Tongue (tissue), 3 donors: ENCODE measurements at places on chromosomes 5 and 9. TPM values are rescaled to one million over a fixed set of nuclear protein-coding genes. Genes with fewer than 3 reads are reported as not detected.

The ARAP3 gene
- total RNA-seq = 10.9 TPM

The PCDHGA2 gene
- total RNA-seq = 3.7 TPM

The NR5A1 gene
- not detected for total RNA-seq

The MTX3 gene
- 24.8 TPM for total RNA-seq

The SLC6A19 gene
- not detected for total RNA-seq

The SLC25A2 gene
- not detected for total RNA-seq

The OBP2B gene
- total RNA-seq = not detected

The CD72 gene
- total RNA-seq = 1.7 TPM

The CSF1R gene
- total RNA-seq = 21.6 TPM

The CSF2 gene
- not detected for total RNA-seq

The NEUROG1 gene
- not detected for total RNA-seq

DNA sequence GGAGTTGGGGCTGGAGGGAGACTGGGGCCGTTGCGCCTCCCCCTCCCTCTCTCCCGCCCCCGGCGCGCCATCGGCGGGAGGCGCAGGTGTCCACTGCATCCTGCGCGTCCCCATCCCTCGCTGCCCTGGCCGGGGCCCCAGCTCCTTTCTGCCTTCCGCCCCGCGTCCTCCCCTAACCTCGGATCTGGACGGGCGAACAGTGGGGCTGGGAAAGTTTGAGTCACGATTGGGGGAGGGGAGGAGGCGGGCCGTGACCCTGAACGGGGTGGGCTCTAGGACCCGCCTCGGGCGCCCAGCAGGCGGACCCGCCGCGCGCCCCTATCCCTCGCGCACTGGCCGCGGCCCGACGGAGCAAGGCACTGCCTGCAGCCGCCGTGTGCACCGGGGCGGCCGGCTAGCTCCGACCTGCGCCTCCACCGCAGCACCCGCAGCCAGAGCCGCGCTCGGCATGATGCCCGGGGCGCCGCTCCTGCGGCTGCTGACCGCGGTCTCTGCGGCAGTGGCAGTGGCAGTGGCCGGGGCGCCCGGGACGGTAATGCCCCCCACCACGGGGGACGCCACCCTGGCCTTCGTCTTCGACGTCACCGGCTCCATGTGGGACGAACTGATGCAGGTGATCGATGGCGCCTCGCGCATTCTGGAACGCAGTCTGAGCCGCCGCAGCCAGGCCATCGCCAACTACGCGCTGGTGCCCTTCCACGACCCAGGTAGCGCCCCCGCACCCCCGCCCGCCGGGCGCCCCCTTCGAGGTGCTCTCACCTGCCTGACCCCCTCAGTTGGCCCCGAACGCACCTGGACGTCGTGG is at the start of gene HMCN2:
TSS of gene HMCN2 (plus strand) at position 330 of the 805 bp plus-strand sequence. CDS start at position 449, 119 bp downstream.
- DNase-seq = peak; percentile 42

DNA sequence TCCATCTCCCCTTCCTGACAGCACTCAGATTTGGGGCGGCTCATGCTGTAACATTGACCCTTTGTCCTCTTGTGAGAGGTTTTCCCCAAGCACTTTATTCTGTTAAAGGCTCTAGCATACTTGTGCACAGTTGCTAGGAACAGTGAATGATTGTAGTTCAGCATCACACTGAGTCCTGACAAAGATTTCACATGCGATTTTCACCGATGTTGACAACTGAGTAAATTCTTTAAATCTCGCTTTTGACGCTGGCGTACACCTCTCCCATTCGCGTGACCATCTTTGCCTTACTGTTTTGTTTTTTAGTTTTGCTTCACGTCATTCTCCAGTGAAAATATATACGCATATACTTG is 780 bp downstream of the CDC37L1 start:
- peak; percentile 59 for DNase-seq

- DNase-seq = no peak
Measured at GRCh38 chr9:98332405-98332831, 77.0 kb upstream of the TBC1D2 start.

- DNase-seq = peak; percentile 61
Measured at GRCh38 chr5:91307048-91307447, 76.1 kb downstream of the ARRDC3 start.

DNA sequence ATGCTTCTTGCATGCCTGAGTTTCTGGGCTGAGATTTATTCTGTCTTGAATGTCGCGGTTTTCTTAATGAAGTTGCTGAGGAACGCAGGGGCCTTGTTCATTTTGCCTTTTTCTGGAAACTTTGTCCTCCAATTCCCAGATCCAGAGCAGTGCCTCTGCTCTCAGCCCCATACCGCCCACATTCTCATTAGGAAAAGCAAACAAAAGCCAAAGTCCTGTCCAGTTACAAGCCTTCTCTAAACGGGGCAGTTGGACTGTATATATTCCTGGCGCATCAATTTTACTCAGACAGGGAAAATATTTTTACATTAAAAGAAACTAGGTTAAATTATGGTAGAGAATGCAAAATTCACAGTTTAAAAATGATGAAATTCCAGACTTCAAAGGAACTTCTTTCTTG is 1.2 kb upstream of the PSAT1 start:
- DNase-seq = peak; percentile 66

- no peak for DNase-seq
Measured at GRCh38 chr9:134632329-134632728, 9.3 kb upstream of the COL5A1 start.

GRCh38 chr9:130329061-130329460 is 63.5 kb downstream of the HMCN2 start:
- no peak for DNase-seq

- DNase-seq = peak; percentile 43
Measured at GRCh38 chr9:96071076-96071814, 195.8 kb downstream of the ERCC6L2 start.

DNA sequence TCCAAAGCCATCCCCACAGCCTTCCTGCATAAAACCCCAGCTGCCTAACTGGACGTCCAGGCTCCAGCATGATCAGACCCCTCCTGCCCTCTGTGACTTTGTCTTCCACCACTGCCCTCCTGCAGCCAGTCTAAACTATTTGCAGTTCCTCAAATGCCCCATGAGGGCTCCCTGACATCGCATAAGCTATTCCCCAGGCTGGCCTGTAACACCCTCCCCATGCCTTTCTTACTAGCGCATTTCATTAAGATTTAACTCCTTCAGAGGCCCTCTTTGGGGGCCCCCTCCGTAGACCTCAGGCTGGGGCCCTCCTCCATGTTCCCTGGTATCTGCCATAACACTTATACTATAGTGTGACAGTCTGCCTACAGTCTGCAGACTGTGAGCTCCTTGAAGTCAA is 15.5 kb upstream of the SMIM23 start:
- DNase-seq = no peak

DNA sequence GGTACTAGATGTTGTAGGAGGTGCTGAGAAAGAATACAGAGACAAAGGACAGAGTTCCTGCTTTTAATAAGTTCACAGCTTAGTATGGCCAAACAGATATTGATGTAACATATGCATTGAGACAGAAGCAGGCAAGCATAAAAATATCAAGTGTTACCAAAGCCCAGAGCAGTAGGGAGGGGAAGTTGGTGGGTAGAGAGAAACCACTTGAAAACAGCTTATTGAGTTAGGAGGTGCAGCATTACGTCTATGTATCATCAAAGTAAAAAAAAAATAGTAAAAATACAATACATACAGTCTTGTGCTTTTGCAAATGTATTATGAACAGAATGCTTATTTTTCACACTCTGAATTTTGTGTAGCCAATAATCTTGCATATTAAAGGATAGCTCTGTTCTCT is 441.8 kb upstream of the SGCD start:
- DNase-seq = no peak

GRCh38 chr9:85001925-85002324 is 332.4 kb downstream of the NTRK2 start:
- no peak for DNase-seq

DNA sequence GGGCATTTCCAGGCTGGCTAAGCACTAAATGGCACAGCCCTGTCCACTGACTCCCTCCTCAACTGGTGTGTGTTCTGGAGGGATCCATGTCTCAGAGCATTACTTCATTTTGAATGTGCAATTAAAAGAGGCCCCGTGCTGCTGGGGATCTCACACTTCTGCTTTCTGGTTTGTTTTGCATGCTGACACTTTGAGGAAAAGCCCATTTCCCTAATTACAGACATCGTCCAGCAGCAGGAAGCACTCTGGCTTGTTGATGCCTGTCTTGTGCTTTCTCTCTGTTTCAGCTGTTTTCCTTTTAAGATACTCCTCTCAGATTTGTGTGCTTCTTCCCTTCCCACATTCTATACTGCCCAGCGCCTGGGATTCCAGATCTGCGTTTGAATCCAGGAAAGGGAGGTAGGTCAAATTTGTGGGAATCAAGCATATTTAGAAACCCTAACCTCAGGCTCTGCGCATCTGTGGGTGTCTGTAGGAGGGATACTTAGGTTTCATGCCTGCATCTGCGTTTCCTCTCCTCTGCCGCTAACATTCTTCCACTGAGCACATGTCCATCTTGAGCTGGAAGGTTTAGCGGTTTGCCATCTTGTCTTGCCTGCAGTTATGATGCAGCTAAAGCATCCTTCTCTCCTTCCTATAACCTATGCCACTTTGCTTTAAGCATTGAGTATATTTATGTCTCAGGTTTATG is 25.7 kb downstream of the SYK start:
- DNase-seq = peak; percentile 21

GRCh38 chr5:132434416-132435286 is 55.9 kb downstream of the IRF1 start:
- no peak for DNase-seq

DNA sequence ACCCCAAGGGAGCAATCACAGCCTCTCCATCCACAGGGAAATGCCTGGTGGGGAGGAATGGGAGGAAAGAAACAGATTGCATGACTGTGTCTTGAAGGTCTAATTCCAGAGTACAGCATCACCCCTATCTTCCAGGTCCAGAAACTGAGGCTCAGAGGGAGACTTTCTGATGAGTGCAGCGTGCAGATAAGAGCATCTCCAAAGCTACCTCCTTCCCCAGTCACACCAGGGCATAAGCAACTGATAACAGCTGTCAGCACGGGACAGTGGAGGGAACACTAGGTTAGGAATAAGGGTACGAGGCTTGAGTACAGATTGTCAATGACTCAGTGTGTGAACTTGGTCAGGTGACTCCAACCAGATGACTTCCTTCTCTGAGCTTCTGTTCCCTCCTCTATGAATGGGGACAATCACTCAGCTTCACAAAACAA is 126.9 kb downstream of the KCNIP1 start:
- DNase-seq = no peak

- DNase-seq = peak; percentile 22
Measured at GRCh38 chr5:115320006-115320405, 23.6 kb upstream of the CCDC112 start.

DNA sequence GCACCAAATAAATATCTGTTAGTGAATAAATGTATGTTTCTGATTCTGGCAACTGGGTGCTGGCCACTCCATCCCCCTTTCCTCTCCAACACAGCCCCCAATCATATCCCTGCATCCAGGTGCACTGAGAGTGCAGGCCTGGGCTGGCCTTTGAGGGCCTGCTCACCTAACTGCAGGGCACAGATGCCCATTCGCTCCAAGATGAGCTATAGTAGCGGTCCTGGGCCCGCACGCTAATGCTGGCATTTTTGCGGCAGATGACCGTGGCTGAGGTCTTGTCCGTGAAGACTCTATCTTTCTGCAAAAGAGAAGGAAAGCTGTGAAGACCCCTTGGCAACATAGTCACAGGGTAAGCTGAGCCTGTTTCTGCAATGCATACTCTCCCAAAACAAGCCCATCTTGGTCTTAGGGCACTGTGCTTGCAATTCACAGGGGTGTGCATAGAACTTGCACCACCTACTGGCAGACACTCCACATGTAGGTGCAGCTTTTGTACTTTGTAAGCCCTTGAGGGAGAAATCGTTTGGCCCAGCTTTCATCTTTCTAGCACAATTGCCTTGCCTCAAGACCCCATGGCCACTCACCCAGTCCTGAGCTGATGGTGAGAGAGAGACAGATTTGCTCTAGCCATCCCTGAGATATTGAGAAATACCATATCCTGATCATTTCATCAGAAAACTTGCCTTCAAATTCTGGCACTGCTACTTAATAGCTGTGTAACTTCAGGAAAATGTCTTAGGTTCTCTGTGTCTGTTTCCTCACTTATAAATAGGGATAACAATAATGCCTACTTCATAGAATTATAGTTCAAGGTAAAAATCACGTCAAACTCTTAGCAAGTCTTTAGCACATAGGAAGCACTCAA is 13.5 kb downstream of the IL12B start:
- peak; percentile 36 for DNase-seq

DNA sequence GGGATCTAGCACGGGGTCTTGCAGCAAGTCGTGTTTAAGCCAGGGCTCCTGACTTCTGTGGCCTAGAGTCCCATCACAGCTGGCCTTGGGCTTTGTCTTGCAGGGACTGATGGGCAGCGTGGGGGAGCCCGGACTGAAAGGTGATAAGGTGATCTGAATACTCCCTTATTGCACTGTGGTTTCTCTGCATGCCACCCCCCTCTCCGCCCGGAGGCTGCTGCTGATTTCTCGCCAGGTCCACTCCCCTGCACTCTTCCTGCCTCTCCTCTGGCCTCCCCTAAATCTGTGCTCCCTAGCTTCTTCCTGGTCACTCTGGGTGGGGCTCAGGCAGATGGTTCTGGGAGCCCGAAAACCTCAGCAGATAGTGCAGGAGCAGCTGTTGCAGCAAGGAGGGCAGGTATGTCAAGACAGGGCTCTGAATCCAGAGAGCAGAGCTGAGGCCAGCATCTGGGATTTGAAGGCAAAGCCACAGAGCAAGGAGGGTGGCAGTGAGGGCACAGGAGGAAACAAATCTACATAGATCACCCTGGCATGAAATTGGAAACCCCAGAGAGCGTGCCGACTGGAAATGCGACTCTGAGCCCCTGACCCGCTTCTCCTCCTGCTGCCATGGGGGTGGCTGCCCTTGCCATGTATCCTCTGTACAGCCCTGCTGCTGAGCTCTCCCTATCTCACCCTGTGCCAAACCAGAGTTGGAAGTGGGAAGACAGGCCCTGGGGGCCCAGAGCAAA is 76.5 kb downstream of the COL27A1 start:
- DNase-seq = no peak

DNA sequence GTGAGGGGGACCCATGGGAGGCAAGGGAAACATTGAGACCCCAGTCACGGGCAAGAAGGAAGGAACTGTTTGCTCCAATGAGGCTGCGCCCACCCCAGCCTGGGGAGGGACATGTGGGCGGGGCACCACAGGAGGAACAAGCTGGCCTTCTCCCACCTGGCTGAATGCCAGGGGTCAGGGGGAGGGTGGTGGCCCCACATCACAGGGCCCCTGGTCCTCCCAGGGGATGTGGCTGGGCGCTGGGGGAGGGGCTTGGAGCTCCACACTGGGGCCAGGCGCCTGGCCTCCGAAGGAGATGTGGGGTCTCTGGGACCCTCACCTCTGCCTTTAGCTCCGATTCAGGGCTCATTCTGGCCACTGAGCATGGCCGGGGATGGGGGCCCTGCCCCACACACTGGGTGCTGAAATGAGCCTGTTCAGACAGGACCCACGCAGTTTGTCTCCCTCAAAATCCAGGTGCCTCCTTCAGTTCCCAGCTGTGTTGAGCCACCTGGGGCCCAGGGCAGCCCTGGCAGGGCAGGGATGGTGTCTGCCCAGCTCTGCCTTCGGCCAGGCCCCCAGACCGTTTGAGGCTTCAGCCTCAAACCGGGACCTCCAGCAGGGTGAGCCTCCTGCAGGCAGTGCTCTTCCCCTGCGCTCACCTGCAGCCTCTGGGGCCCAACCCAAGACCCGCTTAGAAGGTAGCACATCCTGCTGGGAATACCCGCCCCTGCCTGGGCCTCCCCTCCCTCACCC is 33.2 kb upstream of the NOTCH1 start:
- no peak for DNase-seq

GRCh38 chr5:126267438-126267837 is 155.8 kb upstream of the GRAMD2B start:
- no peak for DNase-seq
